Activated CD4-positive, CD25-positive, alpha-beta regulatory T cell (primary cell): ENCODE measurements at places on chromosomes 7 and 10.

GRCh38 chr10:67815571-67816059, 22.4 kb downstream of the DNAJC12 start:
- DNase-seq, result no peak

DNA sequence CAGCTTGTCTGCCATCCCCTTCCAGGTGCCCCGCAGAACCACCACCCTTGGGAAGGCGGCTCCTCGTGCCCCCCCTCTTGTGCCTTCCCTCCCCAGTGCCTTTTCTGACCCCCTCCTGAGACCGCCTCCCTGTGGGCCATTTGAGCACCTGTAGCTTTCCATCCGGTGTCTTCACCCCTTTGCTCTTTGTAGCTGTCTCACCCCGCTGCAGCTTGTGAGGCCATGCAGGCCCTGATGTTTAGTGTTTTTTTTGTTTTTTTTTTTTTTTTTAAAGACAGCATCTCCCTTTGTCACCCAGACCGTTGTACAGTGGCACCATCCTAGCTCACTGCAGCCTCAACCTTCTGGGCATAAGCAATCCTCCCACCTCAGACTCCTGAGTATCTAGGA, 52.5 kb downstream of the CUX1 start:
- no peak for DNase-seq

DNA sequence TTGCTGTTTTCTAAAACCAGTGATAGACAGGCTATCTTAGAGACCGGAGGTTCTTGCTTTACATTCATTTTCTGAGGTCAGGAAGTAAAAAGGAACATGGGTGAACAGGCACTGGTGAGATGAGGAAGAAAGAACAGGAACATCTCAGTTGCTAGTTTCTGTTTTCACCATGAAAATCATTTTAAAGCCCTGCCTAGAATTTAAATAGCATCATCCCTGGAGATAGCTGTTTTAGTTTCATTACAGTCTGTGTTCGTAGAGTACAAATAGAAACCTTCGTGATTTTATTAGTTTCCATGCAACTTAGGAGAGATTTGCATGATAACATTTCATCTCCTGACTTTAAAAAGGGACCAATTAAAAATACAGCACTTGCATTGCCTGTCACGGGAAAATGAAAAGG, 14.7 kb downstream of the KCNMA1 start:
- DNase-seq, result no peak

GRCh38 chr10:70115948-70116682, 16.5 kb downstream of the AIFM2 start:
- peak; percentile 27 for DNase-seq

DNA sequence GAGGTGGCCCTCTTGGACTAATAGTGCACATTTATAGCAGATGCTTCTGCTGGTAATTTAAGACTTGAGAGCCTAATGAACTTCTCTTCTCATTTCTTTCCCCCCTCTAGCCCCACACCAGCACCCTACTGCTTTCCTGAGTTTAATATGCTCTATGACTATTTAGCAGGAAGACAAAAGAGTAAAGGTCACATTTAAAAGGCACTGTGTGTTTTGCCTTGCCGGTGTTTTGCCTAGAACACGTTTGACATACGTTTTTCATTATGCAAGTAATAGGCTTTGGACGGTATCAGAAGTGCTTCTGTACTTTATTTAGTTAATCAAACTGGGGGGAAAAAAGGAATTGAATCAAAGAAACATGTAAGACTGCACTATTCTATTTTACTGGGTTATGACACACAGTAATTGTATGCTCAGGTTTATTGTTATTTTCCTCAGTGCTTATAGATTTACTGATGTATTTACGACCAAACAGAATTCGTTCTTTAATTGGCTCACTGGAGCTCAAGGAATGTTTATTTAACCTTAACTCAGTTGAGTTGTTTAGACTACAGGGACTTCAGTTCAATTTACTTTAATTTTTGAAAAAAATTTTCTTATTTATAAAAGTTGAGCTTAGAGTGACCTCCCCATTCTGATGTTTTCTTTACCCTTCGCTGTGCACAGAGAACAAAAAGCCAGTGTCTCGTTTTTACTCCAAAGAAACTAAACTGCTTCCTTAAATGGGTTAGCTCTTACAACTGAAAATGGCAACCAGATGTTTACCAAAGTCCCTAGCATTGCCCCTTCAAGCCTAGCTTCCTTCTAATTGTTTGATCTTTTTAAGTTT, 35.4 kb downstream of the CPED1 start:
- DNase-seq, result no peak
